Stimulated activated CD8-positive, alpha-beta memory T cell treated with anti-CD3 and anti-CD28 coated beads, Interleukin-7, amount 100 ng/mL, for 1 hour (primary cell): ENCODE measurements at places on chromosomes 7 and 10.

GRCh38 chr10:84270708-84271107, 25.9 kb downstream of the RGR start:
- no peak for DNase-seq

GRCh38 chr7:112646783-112647182, 143.4 kb downstream of the TMEM168 start:
- no peak for DNase-seq

DNA sequence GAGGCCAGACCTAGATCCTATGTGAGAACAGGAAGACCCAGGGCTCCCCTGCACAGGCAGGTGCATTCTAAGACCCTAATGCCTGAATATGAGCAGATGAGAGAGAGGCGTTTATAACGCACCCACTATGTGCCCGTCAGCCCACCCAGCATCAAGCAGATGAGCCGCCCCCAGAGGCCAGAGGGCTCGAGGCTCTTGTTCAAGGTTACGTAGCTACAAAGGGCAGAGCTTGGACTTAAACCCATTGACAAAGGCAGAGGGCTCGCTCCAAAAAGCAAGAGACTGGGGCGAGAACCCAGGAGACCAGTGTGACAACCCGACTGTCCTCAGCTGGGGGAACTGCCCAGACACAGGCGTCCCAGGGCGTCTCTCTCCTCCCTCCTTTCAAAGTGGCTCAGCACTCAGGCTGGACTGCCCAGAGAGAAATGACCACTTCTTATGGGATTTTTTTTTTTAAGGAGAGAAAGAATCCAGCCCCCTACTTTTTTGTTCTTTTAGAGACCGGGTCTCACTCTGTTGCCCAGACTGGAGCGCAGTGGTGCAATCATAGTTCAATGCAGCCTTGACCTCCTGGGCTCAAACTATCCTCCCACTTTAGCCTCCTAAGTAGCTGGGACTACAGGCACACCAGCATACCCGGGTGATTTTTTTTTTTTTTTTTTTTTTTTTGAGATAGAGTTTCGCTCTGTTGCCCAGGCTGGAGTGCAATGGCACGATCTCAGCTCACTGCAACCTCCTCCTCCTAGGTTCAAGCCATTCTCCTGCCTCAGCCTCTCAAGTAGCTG, 40.1 kb downstream of the TNRC18 start:
- DNase-seq = no peak

DNA sequence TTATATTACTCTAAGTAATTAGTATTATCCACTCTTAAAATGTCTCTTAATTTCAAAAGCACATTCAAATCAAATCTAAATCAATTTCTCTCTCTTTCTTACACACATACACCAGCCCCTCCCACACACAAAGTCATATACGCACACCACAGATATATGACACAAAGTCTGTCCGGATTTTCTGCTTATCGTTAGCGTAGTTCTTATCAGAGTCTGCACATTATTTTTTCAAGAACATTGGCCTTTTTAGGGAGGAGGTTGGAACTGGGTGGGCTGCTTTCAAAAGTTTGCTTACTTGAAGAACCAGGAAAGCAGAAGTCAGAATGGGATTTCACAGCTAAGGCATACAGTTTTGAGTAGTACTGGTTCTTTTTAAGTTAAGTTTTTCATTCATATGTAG, 387.6 kb upstream of the CHRM2 start:
- DNase-seq = no peak

- DNase-seq = no peak
These were observed 37.9 kb upstream of the SEPHS1 start for GRCh38 chr10:13386021-13386420.

DNA sequence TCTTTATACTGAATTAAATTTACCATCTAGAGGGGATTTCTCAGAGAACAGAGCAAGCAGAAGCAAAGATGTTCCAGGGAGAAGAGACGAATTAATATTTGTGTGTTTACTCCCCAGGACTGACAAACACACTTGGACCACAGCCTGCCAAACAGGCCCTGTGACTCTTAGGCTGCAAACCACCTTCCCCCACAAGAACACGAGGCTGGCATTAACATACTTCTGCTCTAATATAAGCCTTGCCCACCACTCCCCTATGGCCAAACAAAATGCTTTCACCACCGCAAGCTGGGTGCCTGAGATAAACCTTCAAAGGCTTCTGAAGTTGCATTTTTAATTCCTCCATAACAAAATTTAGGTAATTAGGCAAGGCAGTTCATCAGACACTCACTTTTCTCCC, 88.4 kb downstream of the FGFR2 start:
- no peak for DNase-seq

DNA sequence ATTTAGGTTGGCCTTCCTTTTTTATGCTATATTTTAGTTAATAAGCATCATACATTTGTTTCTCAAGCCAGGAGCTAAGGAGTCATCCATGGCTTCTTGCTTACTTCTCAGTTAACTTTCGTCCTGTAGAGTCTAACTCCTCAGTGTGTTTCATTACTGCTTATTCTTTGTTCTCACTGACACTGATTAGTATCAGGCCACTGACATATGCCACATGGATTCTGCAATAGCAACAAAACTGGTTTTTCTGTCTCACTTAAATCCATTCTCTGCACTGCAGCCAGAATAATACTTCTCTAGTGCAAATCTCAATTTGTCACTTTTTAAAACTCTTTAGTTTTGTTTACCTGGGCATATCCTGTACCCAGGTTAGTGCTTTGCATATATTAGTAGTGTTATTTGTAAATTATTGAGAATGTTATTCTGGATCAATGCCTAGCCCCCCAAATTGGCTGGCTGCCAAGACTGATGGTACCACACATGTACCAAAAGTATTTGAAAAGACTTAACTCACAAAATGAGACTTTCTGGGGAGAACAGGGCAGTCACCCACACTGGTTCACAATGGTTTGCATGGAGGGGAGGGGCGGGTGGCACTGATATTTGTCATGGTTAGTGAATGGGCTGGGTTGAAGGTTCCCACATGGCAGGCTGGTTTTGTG, 79.1 kb downstream of the CCSER2 start:
- DNase-seq = no peak

DNA sequence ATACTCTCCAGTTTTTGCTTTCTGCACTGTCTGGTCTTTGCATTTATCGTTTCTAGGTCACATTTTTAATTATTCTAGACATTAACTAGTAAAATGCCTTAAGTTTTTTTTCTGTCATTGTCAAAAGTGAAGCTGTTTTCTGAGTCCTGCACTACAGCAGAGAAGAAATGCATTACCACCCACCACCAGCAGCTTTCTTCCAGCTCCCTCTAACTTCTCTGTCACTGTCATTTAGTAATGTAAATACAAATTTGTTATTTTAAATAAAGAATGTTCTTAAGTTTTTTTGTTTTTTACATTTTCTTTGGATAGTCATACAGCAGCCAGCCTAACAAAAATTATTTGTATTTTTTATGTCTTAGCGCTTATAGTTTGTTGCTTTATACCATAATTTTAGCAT, 18.8 kb downstream of the PTPRZ1 start:
- DNase-seq = no peak

- no peak for DNase-seq
These were observed 3.9 kb downstream of the CASD1 start for GRCh38 chr7:94513565-94513860.
